Frontal cortex (tissue), 4 donors: ENCODE measurements at places on chromosomes 2 and 18.
A peak's percentile ranks its signal among the peaks of the same experiment; 100 is the strongest.

GRCh38 chr2:236127010-236127409 is 41.2 kb downstream of the GBX2 start:
- DNase-seq = no peak

DNA sequence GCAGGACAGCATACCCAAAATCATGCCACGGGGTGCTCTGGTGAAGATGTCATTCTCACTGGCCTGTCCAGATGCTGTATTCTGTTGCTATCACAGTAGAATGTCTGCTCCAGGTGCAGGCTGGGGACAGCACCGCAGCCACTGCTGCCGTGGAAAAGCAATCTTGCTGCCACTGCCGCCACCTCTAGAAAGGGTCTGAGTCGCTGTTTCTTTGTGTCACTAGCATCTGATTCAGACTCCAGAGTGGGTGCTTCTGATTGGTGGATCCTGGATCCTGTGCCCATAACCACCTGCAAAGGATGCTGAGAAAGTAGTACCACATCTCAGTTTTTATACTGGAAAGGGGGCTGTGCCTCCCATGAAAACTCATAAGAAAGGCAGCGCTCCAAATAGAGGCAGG is 45.3 kb upstream of the CTLA4 start:
- DNase-seq = no peak

DNA sequence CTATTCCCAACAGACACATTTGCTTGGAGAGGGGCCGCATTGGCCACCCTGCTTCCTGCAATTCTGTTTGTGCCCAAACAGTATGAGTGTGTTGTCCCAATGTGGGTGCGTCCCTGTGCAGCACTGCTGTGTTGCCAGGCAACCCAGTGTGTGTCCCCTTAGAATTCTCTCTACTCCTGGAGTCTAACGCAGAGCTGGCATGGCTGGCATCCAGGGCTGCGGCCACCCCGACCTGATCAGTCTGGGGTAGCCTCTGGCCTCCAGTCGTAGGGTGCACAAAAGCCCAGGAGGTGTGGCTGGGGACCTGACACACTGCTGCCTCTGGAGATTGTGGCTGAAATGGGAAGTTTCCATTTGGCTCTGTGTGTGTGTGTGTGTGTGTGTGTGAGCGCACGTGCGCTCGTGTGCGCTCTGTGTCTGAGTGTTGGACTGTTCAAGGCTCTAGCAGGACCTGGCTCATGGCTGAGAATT is 48.0 kb downstream of the TEX44 start:
- DNase-seq = peak; percentile 49

- DNase-seq = no peak
These were observed 296.5 kb downstream of the DCC start for GRCh38 chr18:52636536-52636935.

- DNase-seq = no peak
These were observed 91.2 kb downstream of the LIPG start for GRCh38 chr18:49652881-49653724.

GRCh38 chr2:16281451-16282335 is 341.3 kb downstream of the MYCN start:
- peak; percentile 52 for DNase-seq

DNA sequence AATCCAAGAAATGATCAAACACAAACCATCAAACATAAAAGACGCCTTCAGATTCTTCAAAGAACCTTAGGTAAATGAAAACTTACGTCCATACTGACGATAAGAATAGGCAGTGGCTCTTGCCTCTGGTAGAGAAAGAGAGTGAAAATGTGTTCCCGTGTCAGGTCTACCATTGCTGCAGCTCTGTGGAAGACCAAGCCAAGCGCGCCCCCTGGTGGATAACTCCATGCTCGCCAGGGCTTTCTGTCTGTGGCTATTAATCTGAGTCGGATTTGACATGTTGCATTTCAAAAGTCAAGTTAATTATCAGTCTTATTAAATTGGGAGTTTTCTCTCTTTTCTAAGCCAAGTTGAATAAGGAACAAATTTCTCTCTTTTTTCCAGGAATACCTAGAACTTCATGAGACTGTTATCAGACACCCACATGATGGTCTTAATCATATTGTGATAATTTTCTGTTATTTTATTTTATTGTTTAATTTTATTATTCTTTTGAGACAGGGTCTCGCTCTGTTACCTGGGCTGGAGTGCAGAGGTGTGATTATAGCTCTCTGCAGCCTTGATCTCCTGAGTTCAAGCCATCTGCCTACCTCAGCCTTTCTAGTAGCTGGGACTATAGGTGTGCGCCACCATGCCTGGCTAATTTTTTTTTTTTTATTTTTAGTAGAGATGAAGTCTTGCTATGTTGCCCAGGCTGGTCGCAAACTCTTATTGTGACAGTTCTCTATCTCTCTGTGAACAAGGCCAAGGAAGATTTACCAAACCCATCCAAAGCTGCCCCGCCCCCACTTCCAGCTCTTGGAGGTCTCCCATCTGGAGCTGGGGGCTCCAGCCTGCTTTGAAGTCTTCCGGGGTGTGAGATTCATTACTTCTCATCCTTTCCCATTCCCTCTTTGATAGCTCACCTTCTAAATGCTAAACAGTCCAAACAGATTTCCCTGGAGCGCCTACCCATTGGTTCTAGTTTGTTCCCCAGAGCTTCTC is 15.8 kb upstream of the ZAP70 start:
- DNase-seq = peak; percentile 79

GRCh38 chr2:45344071-45344470 is 267.0 kb downstream of the SRBD1 start:
- DNase-seq = no peak

DNA sequence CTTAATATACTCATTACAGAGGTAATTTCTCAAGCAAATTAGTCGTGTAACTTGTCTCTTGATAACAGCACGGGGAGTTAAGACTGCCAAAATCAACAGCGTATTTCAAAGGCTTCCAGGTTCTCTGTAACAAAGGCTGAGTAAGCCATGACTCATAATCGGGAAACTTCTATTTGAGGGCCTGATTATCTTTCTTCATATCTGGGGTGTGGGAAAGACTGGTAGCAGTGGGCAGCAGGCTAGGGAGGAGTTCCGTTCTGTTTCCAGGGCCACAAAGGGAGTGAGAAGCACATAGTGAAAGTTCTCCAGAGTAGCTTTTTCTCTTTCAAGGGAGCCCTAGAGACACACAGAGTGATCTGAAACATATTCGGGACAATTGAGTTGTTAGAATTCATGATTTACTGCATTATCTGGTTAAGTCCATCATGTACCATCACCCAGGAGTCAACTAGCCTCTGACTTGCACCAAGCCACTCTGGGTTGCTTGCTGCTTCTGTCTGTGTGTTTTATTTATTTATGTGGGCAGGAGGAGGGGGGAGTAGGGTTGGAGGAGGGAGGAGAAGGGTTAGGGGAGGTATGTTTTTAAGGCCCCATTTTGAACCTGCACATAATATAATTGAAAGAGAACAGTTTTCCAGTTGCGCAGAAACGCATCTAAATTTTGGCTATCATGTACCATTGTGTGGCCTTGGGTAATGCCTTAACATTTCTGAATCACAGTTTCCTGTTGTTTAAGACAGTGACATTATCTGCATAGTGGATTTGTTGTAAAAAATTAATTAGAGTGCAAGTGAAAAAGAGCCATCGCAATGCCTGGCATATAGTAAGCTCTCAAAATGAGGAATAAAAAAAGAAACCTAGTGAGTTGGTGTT is 80.5 kb upstream of the ITPRID2 start:
- no peak for DNase-seq

DNA sequence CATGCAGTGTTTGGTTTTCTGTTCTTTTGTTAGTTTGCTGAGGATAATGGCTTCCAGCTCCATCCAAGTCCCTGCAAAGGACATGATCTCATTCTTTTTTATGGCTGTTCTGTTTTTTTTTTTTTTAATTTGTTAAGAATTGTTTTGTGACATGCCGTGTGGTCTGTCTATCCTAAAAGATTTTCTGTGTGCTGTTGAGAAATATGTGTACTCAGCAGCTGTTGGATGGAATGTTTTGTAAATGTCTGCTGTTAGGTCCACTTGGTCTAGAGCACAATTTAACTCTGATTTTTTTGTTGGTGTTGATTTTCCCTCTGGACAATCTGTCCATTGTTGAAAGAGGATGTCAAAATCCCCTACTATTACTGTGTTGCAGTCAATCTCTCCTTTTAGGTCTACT is 80.4 kb upstream of the WDR75 start:
- DNase-seq = no peak

DNA sequence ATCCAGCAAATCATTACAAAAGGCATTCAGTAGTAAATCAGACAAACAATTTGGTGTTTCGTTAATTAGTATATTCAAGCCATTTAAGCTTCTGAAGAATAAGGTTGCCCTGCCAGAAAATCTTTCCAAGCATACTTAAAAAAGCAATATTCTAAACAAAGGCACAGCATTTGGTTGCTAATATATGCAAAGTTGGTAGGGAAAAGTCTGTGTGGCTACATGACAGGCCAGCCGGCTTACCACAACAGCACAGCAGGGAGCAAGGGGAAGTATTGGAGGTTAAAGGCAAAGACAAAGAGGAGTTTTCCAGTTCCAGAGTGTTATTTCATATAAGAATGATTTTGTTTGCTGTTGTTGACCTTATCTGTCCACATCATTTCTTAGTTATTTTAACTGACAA is 282.3 kb downstream of the MBD5 start:
- DNase-seq = no peak

- DNase-seq = no peak
These were observed 228.4 kb upstream of the FBXO11 start for GRCh38 chr2:48134704-48135103.

DNA sequence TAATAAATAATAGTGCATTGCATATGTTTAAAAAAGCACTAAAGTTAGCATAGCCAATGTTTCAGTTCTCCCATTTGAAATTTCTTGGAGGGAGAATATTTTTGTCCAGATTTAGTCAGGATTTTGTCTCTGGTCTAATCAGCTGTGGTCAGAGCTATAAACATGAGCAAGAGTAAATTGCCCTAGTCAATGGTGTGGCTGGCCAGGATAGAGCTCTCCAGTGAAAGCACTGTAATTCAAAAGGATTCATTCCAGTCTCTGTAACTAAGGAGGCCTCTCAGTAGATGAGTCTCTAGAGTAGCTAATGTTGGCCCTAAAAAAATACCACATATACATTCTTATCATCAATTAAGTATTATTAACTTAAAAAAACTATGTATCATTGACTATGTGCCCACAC is 241.6 kb downstream of the CDCA7 start:
- DNase-seq = no peak

- no peak for DNase-seq
These were observed 3.5 kb downstream of the SNRNP200 start for GRCh38 chr2:96301865-96302264.

GRCh38 chr18:77658751-77659448 is 409.3 kb downstream of the GALR1 start:
- DNase-seq = no peak

DNA sequence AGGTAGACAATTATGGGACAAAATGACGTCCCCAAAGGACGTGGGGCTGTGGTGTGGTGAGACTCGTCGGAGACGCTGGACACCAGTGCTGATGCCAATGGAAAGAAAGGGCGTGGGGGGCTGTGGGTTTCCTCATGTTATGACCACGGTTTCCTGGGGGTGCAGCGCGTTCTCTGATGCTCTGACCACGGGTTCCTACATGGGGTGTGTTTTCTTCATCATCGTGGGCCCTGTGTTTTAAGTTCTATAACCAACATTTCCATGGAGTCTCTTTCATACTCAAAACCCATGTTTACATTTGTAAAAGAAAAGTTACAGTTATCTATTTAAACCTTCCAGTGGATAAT is 141.6 kb downstream of the RTP5 start:
- no peak for DNase-seq

DNA sequence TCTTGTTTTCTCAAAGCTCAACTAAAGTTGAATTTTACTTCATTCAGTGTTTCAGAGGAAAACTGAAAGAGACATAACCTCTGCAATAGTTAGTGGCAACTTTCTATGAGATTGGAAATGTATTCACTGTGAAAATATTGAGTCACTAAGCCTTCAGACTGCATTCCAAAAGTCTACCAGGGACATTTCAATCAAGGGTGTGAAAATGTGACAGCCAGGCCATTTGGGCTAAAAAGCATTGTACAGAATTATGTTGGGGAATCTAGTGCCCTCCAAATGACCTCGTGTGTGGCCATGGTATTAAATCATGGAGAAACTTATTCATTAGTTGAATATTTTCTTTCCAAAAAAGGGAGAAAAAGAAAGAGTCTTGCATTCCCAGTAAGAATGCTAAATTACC is 251.9 kb downstream of the GRB14 start:
- DNase-seq = no peak

- no peak for DNase-seq
These were observed 12.4 kb downstream of the UGGT1 start for GRCh38 chr2:128103407-128103806.
